ENCODE measurements at places on chromosomes 16 and 17.
A peak's percentile ranks its signal among the peaks of the same experiment; 100 is the strongest.

DNA sequence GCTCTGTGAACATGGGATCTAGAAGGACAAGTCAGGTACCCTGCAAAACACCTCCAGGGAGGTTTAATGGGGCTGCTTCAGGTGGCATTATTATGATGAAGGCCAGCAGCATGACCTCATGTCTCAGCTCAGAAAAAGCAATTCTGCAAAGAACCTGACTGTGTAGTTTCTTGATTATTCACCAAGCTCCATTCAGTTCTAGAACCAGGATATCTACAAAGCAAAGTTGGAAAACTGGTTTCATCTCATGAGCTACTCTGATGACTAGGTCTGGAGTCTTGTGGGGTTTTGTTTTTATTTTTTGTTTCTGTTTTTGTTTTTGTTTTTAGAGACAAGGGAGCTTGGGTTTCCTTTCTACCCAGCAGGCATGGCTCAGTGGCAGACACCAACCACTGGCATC lies 19.0 kb upstream of the LRRC37A3 start:
- no peak for DNase-seq

DNA sequence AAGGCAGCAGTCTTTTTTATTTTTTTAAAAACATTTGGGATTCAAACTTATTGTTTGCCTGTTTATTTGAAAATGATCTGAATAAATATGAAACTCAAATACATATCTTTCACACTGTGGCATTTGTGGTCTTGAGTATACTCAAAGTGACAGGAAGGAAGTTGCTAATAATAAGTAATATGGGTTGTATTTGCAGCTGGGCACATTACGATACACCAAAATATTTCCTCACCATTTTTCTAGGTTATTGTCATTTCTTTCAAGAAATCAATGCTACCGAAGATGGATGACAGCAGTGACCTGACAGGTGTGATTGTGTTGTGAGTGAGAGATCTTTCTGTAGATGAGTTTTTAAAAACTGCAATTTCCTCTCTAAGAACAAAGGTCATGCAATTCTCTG lies 665.7 kb downstream of the CDH8 start:
- DNase-seq, result no peak

GRCh38 chr16:75550211-75550662 lies 5.8 kb downstream of the TMEM231 start:
- DNase-seq, result peak; percentile 44

GRCh38 chr17:83002118-83002805 lies 77.1 kb upstream of the METRNL start:
- no peak for DNase-seq

GRCh38 chr17:19457830-19458271 lies 46.8 kb downstream of the RNF112 start:
- no peak for DNase-seq

All from fibroblast of mammary gland (primary cell).